CD8-positive, alpha-beta memory T cell (primary cell): ENCODE measurements at places on chromosomes 12 and 14. TPM values are rescaled to one million over a fixed set of nuclear protein-coding genes. Genes with fewer than 3 reads are reported as not detected.

DNA sequence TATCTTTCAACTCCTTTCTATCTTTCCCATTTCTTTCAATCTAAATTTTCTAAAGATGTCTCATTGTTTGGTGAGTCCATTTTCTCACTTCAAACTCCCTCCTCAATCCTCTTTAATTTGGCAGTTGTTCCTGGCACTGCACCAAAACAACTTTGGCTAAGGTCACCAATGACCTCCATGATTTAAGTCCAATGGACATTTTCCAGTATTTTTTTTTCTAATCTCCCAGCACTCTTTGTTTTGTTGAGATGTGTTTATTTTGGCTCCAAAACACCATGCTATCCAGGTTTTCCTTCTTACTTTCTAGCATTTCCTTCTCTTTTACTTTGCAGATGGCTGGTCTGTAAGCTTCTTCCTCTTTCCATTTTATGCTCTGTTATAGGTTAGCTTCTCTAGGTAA lies 42.5 kb upstream of the OTOGL start:
- H3K4me3 ChIP-seq, result no peak overlapping the region
- H3K36me3 ChIP-seq, result no peaks in the 10 kb centered on the region
- no peaks in the 10 kb centered on the region for H3K27me3 ChIP-seq
- no peaks in the 10 kb centered on the region for H3K4me1 ChIP-seq
- no peak for DNase-seq

KRT77 gene
- not detected for total RNA-seq

DNA sequence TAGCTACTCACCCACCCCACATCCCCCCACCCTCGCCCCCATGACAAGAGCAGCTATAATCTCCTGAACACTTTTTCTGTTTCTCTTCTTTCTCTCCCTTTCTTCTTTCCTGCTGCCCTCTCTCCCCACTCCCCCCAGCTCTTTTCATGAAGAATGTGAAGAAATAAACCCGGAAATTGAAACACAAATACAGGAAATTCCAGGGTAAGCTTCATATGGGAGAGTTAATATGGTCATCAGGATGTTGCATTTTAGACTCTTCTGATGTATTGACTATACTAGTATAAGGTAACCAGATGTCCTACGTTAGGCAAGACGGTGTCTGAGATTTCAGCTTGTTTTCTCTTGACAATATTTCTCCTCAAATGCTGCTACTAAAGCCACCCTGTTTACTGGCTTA lies 41.6 kb upstream of the LRIG3 start:
- H3K27ac ChIP-seq, result no peak overlapping the region
- no peak overlapping the region for H3K4me3 ChIP-seq
- DNase-seq, result no peak
- H3K27me3 ChIP-seq, result no peaks in the 10 kb centered on the region
- no peaks in the 10 kb centered on the region for H3K36me3 ChIP-seq

DNA sequence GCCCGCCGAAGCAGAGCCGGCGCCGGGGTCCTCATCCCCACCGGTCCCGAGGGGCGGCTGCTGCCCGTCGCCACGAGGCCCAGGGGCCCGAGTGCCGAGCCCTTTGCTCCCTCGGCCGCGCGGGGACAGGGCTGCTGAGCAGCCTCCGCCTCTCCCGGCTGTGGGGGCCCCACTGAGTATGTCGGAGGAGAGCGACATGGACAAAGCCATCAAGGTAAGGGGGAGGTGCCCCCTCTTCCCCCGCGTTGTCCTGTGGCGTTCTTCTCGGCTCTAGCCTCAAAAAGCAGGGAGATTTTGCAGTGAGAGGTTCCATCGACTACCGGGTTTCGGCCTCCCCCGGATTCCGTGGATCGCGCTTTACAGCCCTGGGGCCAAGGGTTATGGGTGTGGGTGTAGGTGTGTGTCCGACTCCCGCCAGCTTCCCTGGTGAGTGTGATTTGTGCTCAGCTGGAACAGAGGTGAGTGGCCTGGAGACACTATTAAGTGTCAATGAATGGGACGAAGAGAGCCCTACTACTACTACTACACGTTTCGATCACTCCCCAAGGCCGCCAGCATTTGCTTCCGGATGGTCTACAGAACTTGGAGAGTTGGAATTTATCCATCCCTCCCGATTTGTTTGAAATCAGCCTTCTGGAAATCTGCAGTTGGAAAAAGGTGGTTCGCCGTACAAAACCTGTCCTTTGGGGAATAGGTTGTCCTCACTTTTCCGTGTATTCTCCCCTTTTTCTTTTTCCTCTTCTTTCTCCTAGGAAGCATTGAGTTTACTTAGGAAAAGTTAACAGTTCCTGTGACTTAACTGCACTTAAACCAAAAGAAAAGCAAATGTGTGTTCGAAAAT lies 748 bp downstream of the MAPKAPK5 start:
- peaks cover 10% of the 10 kb centered on the region for H3K36me3 ChIP-seq
- H3K4me3 ChIP-seq, result peak overlapping the region; percentile 63
- peaks cover 40% of the 10 kb centered on the region for H3K4me1 ChIP-seq
- DNase-seq, result no peak

- H3K27ac ChIP-seq, result no peak overlapping the region
- H3K36me3 ChIP-seq, result no peaks in the 10 kb centered on the region
Observed at GRCh38 chr12:131383291-131383690, 327.6 kb upstream of the SFSWAP start.

DNA sequence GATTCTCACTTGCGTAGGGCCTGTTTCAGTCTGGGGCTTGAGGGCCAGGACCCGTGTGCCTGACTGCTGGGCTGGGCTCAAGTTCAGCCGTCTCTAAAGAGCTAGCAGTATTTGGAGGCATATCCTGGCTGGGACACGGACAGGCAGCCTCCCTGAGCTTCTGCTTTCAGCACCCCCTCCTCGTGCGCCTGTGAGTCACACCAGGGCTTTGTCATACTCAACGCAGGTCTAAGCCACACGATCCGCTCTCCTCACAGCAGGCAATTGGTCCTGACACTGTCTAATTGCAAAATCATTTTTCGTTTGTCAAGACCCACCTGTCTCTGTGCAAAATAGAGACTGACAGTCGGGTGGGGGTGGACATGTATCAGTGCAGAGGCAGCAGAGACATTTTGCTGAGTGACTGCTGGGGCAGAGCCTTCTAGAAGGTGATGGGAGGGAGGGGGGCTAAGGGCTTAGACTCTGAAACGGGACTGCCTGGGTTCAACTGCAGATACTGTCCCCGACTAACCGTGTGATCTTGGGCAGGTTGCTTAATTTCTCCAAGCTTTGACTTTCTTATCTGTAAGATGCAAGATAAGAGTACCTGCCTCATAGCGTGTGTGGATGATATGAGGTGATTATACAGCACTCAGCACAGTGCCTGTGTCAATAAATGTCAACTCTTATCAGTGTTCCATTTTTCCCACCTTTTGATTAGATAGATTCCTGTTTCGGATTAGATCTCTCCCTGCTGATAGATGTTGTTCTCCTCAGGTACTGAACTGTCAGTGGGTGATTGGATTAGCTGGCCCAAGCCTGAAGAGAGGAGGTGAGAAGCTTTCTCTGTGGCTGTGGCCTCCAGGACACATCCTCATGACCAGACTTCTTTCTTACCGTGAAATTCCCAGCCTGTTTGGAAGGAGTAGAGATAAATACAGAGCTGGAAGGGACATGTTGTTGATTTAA lies 53.1 kb downstream of the KCNA1 start:
- no peak for DNase-seq
- H3K27ac ChIP-seq, result no peak overlapping the region
- H3K27me3 ChIP-seq, result no peaks in the 10 kb centered on the region

DNA sequence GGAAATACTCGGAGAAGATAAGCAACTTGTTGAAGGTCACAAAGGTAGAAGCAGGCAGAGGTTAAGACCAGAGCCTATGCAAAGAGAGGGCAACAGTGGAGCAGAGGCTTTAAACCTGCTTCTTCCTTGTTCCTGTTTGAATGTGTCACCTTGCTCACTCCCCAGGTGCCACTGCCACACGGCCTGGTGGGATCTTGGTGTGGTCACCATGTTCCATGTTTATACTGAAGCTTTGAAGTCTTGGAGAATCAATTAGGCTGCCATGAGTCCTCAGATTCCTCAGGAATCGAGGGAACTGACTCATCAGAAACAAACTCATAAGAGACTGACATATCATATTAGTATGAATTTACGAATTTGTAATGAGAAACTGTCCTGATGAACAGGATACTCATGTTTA lies 46.8 kb downstream of the IQSEC3 start:
- H3K4me1 ChIP-seq, result peaks cover 8% of the 10 kb centered on the region
- no peak overlapping the region for H3K4me3 ChIP-seq
- no peaks in the 10 kb centered on the region for H3K27me3 ChIP-seq
- no peak for DNase-seq
- no peak overlapping the region for H3K27ac ChIP-seq

GRCh38 chr14:92360651-92361370 lies 37.8 kb downstream of the SLC24A4 start:
- H3K36me3 ChIP-seq, result no peaks in the 10 kb centered on the region
- H3K4me3 ChIP-seq, result no peak overlapping the region
- H3K27ac ChIP-seq, result no peak overlapping the region
- no peaks in the 10 kb centered on the region for H3K4me1 ChIP-seq
- DNase-seq, result no peak
- H3K27me3 ChIP-seq, result no peaks in the 10 kb centered on the region

NPAS3 gene
- total RNA-seq, result not detected

COX8C gene
- not detected for total RNA-seq
